ENCODE measurements at places on chromosomes 4 and X. TPM values are rescaled to one million over a fixed set of nuclear protein-coding genes. Genes with fewer than 3 reads are reported as not detected.

The DCAF4L1 gene
- 0.17 TPM for total RNA-seq

The ZRSR2 gene
- total RNA-seq = 7.4 TPM

DNA sequence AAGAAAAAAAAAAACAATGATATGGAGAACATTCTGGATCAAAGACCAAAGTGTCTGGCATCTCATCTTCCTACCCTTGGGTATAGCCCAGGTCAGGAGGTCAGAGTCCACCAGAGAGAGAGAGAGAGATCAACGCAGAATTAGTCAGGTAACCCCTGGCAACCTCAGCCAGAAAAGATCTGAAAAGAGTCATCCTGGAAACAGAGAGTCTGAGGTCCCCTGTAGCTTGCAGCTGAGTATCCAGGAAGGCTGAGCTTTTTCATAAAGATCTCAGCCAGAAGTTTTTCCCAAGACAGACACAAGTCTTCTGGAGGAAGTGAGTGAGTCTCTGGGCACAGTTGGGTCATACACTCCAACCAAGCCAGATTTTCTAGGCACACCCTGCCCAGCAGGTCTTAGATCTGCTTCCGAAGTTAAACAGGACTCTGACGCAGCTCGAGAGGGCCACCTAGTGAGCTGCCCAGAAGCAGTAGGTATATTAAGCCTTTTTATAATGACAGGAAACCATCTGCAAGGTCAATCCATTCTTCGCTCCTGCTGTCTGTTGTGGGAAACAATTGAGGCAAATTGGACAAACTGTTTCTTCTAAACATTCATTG, 35.7 kb downstream of the ACE2 start:
- peak; percentile 41 for DNase-seq

DNA sequence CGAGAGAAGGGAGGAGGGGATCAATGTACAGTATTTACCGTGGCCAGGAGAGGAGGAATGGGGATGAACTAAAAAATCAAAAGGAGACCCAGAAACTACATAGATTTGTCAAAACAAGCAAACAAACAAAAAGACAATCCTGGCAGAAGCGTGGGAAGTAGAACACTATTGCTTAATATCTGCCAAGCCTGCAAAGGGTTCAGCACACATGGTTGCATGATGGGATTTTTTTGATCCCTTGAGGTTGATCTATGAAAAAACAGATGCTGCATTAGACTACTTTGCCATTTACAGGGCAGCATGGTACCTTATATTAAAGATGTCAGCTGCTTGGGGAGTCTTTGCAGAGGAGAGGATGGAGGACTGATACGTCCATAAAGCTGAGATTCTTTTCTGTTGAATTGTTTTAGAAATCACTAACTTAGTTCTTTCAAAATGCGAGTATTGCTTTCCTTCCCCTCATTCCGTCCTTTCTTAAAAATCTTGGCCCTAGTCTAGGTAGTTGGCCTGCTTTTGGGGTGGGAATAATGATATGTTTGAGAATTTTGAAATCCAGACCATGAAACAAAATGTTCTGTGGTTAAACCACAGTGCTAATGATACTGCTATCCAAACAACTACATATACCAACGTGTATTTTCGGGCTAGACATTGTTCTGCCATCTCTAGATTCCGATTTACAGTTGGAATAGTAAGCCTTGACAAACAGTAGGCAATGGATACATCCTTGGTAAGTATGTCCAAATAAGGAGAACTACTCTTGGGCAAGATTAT, 39.6 kb upstream of the TMEM150C start:
- no peak for DNase-seq

GRCh38 chrX:141341341-141341740, 99.0 kb upstream of the SPANXC start:
- DNase-seq = peak; percentile 3

DNA sequence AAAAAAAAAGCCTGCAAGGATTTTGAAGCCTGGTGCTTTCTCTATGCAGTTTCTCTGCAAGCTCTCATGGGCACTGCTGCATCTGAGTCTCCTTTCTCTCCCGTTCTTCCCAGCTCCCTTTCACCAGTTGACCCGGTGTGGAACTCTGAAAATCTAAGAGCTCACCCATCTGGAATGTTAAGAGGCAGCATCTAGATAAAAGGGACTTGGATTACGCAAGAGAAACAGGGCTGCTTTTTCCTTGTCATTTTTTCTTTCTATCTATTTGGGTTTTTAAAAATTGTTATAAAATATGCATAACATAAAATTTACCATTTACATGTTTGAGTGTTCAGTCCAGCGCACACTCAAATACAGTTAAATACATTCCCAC, 95.2 kb upstream of the RPS6KA3 start:
- no peak for DNase-seq

- DNase-seq = no peak
These were observed 2.0 kb upstream of the ABCB7 start for GRCh38 chrX:75158054-75158453.

DNA sequence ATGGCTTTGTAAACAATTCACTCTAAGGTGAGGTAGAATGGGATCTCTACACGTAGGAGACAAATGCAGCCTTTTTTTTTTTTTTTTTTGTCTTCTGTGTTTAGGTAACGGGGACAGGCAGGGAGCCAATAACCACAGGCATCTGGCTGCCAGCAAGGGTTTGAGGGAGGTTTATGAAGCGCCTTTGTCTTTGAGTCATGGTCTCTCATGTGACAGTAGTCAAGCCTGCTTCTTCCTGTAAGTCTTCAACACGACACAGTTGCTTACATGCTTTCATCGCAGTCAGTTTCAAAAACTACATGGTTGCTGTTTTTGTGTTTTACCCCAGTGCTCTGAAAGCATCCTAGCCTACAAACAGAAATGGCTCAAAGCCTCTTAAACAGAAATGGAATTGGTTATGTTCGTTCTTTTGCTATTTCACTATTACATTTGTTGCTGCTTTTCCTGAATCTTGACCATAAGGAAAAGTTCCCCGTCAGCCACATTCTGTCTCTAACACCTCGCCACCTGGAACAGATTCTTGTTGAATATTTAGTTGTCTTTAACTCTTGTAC, 127.8 kb upstream of the METTL14 start:
- DNase-seq = no peak

GRCh38 chr4:58602731-58603359, 1492.7 kb upstream of the IGFBP7 start:
- no peak for DNase-seq

All from heart right ventricle (tissue), 16 donors.